ENCODE measurements at places on chromosomes 13 and 19.
A peak's percentile ranks its signal among the peaks of the same experiment; 100 is the strongest.

- no peak for DNase-seq
Measured at GRCh38 chr19:12318782-12319413, 14.5 kb downstream of the ZNF563 start.

GRCh38 chr13:50222569-50223332 lies 207.5 kb downstream of the KCNRG start:
- DNase-seq = no peak

DNA sequence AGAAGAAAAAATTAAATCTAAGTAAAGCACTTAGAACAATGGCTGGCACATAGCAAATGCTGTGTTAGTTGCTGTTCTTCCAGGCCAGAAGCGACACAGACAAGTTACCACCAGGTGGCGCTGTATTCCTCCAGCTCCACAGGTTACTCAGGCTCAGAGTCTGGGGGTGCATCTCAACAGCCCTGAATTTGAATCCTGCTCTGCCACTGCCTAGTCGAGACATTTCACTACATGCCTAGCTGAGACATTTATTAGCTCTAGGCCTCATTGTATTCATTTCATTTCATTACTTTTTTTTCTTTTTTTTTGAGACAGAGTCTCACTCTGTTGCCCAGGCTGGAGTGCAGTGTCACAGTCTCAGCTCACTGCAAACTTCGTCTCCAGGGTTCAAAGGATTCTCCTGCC lies 16.4 kb upstream of the CYP2B6 start:
- peak; percentile 67 for DNase-seq

GRCh38 chr13:95197548-95197947 lies 103.7 kb downstream of the ABCC4 start:
- no peak for DNase-seq

DNA sequence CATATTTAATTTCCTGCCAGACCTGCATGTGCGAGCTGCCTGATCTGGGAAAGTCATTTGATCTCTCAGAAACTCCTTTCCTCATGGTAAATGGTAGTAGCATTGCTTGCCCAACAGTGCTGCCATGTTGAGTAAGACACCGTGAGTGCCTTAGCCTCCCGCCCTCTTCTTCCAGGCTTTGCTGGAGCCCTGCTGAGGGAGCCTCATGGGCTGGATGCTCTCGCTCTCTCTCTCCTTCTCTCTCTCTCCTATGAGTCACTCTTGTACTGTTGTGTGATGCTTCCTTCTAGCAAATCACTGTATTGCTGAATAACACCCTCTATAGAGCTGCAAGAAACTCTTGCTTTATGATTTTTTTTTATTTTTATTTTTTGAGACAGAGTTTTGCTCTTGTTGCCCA lies 365.5 kb downstream of the UQCRFS1 start:
- DNase-seq = no peak

DNA sequence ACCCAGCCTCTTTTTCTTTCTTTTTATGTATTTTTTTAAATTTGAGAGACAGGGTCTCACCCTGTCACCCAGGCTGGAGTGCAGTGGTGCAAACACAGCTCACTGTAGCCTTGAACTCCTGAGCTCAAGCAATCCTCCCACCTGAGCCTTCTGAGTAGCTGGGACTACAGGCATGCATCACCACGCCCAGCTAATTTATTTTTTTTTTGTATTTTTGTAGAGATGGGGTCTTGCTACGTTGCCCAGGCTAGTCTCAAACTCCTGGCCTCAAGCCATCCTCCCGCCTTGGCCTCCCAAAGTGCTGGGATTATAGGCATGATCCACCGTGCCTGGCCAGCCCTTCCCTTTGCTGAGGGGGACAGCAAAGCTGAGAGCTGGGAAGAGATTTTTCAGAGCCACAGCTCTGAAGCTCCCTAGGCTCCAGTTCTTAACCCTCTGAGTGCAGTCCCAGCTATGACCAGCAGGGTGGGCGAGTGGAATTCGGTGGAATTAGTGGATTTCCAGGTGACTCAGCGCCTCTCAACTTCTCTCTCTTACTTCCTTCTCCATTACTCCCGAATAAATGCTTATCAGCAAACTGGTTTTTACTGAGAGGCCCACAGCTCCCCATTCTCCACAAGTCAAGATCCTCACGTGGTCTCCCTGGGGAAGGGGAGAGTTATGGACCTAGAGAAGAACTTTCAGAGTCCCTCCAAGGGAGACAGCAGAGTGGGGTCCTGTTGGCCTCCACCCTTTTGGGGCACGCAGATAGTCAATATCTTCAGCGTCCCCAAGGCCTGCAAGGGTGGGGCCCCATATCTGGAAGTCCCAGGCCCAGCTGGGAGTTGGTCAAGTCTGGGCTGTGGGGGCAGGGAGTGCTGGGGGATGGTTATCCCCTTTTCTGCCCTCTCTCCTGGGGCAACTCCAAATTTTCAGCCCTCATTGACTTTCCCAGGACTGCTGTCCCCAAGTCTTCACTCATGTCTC lies 1.2 kb downstream of the BLVRB start:
- peak; percentile 57 for DNase-seq

GRCh38 chr19:38792250-38793111 lies 3.5 kb downstream of the LGALS7B start:
- DNase-seq = peak; percentile 14

- DNase-seq = no peak
Measured at GRCh38 chr19:43416951-43417623, 2.4 kb downstream of the TEX101 start.

- no peak for DNase-seq
Measured at GRCh38 chr13:65855242-65855805, 1374.8 kb downstream of the PCDH9 start.

GRCh38 chr13:44573790-44574465 lies 2.2 kb downstream of the TSC22D1 start:
- no peak for DNase-seq

DNA sequence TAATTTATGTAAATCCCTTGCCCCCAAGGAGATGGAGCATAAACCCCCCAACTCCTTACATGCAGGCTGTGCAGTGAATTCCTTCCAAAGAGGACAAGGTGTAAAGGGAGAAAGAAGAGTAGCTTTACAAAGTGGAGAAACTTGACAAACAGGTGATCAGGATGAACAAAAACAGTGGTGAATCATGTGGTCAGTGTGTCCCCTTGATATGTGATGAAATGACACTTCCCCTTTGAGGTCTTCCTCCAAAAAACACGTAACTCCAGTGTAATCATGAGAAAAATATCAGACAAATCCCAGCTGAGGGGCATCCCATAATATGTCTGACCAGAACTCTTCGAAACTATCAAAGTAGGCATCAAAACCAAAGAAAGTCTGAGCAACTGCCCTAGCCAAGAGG lies 29.5 kb upstream of the AKT2 start:
- no peak for DNase-seq

DNA sequence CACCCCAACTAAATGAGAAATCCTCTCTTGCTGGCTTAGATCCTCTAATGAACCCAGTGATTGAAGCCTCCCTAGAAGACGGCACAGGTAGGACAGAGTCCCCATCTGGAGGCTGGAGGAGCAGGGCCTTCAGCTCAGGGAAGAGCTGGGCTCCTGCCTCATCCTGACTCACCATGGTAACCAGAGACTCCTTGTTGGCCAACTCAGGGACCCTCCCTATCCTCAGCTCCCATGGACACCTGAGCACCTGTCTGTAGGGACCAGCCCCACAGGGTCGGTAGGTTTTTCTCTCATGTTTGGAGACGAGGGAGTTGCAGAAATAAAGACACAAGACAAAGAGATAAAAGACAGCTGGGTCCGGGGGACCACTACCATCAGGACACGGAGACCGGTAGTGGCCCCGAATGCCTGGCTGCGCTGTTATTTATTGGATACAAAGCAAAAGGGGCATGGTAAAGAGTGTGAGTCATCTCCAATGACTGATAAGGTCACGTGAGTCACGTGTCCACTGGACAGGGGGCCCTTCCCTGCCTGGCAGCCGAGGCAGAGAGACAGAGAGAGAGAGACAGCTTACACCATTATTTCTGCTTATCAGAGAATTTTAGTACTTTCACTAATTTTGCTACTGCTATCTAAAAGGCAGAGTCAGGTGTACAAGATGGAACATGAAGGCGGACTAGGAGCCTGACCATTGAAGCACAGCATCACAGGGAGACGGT lies 26.6 kb downstream of the SIGLEC7 start:
- DNase-seq = no peak

- no peak for DNase-seq
Measured at GRCh38 chr13:32309312-32310133, 5.6 kb downstream of the ZAR1L start.

DNA sequence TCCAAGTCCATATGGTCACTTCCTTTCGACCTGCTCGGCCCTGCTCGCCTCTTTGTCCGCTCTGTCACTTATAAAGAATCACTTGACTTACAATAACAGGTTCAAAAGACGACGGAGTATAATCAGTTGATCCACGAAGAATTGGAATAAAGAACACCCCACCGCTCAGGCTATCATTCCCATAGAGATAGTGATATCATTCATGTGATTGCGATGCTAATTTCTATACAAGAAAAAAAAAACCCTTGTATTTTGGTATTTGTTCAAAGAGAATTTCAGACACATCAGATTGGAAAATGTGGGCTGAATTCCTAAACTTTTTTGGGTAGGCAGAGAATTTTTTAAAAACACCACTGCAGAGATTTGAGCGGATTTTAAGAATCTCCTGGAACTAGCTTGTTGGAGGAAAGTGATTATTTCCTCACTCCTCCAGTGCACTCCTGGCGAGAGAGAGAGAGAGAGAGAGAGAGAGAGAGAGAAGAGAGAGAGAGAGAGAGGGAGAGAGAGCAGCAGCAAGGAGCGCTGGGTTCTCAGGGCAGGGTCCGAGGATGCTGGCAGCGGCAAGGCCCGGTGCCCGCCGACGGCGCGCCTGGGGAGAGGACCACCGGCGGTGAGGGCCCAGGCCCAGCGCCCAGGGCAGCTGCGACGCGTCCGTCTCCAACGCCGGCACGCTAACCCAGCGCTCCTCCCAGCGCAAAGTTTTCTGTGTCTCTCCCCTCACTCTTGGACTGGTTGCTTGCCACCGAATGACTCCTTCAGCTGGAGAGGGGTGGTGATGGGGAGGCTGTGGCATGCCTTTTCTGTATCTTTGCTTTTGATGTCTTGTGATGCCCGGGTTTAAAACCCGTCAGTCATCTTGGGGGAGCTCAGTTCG lies 149.0 kb upstream of the ZNF536 start:
- no peak for DNase-seq

GRCh38 chr19:2270423-2271233 lies 11.3 kb downstream of the PEAK3 start:
- peak; percentile 55 for DNase-seq

DNA sequence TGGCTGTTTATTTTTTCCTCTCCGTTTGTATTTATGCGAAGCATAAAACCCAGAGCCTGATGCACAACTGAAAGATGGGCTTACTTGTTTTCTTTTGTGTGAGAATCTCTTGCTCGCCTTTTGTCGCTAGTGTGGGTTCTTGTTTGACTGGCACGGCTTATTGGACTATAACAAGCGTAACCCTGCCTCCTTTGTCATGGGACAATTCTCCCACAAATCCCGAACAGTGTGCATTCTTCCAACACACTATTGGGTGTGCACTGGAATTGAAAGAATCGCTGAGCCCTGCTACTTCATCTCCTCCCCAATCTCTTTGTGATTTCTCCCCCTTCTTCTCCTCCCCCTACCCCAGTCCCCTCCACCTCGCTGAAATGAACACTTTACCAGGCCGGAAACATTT lies 110.8 kb downstream of the ZIC5 start:
- DNase-seq = no peak

DNA sequence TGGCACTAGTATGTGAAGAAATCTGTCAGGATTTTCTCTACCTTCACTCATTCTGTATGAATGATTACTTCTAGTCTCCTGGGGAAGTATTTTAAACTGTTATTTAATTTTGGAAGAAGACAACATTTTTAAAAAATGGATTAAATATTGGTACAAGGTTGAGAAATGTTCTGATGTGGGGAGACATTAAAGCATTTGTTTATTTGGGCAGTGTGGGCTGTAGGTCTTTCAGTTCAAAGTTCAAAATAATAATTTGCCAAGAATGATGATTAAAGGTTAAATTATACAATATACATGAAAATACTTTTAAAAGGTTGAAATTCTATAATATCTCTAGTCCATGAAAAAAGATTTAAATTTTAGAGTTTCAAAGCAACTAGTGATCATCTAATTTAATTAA lies 194.7 kb downstream of the NHLRC3 start:
- DNase-seq = no peak

- DNase-seq = no peak
Measured at GRCh38 chr19:55209693-55210472, 582 bp upstream of the PTPRH start.

GRCh38 chr19:18419195-18419698 lies at the start of gene SSBP4:
Gene SSBP4 (plus strand): TSS chr19:18419398. CDS start chr19:18419649, 251 bp downstream.
- DNase-seq = peak; percentile 52

DNA sequence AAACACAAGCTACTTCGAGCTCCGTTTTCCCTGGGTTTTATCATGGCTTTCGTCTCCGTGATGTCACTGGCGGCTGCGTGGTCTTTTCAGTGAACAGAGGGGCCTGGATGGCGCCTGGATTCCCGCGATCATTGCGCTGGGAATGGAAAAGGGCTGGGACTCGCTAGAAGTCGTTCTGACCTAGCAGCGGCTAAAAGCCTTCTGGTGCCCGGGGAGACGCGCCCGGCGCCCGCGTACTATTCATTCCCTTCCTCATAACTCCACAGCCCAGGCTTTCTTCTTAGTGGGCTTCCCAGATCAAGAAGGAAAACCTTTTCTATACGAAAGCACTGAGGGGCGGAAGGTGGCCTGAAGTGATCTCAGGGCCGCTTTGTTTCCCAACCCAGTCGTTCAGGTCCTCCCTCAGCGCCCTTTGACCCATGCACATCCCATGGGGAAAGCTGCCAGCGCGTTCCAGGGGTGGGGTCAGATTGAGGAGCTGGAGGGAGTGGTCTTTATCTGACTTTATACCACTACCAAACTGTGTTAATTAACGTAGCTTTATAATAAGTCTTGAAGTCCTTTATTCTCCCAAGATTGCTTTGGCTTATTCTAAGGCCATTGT lies 96.6 kb downstream of the ELF1 start:
- DNase-seq = no peak

GRCh38 chr19:13942023-13942684 lies 3.9 kb upstream of the PODNL1 start:
- no peak for DNase-seq

DNA sequence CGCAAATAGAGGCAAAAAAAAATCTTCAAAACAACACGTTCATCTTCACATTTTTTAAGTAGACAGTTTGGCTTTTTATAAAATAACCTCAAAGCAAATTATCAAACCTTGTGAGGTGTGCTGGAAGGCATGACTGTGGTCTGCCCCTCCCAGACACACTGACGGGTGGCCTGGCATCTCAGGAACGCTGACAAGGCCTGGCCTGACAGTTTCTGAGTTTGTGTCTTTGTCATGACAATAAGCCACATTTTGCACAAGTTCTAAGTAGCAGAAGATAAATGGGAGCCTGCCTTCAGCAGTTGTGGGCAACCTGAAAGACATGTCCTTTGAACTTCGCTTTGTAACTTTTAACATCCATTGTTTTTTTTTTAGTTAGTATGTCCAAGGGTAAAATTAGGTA lies 38.5 kb downstream of the SOX21 start:
- no peak for DNase-seq

GRCh38 chr13:38543561-38543960 lies 143.3 kb upstream of the FREM2 start:
- no peak for DNase-seq

- DNase-seq = peak; percentile 63
Measured at GRCh38 chr19:14505488-14506239, 9.7 kb upstream of the GIPC1 start.
